GM12864 (cell line): ENCODE measurements at places on chromosomes 16 and 17.

DNA sequence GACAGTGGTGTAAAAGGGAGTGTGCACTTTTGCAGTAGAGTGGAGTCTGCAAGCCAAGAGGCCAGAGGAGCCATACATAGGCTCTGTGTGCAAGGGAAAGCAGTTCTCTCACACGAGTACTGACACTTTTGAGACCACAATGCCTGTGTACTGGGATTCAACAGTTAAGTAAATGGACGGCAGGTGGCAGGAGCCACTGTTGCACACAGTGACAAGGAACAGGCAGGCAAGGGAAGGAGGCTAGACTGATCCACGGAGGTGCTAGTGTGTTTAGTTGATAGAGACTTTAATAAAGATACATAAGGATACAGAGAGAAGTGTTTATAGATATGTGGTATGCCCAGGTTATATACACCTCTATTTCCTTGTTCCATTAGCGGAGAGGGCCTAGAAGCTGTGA lies 67.0 kb downstream of the MPRIP start:
- no peak for DNase-seq

DNA sequence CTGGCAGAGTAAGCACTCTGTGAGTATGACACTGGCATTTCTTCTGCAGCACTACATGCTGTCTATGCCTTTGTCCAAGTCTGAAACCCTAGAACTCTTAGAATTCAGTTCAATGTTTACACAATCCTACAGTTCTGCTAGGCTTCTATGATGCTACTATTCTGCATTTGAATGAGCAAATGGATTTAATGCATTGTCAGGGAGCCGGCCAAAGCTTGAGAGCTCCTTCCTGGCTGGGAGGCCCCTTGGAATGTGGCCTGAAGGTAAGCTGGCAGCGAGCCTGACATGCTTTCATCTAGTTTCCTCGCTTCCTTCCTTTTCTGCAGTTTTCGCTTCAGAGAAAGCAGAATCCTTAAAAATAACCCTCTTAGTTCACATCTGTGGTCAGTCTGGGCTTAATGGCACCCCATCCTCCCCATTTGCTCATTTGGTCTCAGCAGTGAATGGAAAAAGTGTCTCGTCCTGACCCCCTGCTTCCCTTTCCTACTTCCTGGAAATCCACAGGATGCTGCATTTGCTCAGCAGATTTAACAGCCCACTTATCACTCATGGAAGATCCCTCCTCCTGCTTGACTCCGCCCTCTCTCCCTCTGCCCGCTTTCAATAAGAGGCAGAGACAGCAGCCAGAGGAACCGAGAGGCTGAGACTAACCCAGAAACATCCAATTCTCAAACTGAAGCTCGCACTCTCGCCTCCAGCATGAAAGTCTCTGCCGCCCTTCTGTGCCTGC lies at the start of gene CCL2:
Gene CCL2, plus strand, starts transcription at position 635 of the 730 bp plus-strand sequence. Its CDS starts 65 bp downstream, at position 700.
- DNase-seq = no peak

DNA sequence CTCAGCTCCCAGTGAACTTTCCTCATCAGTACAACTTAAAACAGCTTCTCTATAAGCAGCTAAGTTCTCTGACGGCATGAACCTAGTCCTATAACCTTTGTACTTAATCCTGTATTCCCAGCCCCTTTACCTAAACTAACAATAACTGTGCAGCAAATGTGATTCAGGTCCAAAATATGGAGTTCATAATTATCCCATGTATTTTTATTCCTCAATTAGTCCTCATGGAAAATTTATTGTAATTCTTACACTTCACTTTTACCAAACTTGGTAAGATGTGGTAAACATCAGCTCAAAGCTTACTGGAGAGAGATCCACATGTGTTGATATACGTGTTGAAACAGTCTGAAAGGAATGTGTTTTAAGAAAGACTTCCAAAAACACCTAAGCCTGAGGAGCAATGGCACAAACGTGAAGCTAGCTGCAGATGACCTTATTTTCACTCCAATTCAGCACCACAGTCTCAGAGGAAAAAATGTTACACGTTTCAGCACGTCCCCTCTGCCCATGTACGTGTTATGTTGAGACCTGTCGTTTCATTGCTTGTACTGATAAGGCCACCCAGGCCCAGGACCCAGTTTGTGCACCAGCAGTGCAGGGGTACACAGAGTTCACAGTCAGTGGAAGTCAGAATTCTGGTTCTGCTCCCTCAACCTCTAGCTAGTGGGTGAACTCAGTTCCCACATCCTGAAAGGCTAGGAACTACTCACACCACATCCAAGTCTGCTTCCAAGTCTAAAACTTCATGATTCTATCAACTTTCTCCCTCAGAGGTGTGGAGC lies 7.1 kb downstream of the USP31 start:
- no peak for DNase-seq

DNA sequence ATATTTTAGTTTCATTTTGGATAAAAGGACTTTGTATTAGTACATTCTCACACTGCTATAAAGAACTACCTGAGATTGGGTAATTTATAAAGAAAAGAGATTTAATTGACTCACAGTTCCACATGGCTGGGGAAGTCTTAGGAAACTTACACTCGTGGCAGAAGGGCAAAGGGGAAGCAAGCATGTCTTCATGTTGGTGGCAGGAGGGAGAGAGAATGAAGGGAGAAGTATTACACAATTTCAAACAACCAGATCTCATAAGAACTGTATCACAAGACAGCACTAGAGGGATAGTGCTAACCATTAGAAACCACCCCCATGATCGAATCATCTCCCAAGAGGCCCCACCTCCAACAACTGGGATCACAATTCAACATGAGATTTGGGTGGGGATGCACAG lies 142.9 kb downstream of the USP31 start:
- no peak for DNase-seq

DNA sequence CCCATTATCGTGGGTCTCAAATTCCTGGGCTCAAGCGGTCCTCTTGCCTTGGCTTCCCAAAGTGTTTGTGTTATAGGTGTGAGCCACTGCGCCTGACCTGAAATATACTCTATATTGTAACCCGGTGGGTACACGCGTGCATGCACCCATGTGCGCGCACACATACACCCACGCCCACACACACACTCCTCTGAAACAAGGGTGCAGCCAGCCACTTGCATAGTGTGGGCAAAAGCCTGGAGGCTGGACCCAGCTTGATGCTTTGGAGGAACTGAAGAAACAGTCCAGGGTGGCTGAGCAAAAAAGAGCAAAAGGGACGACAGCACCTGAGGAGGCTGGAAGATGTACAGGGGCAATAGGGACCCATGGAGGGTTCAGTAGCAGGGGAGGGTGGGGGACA lies 29.9 kb downstream of the NAGPA start:
- no peak for DNase-seq

- DNase-seq = no peak
Measured at GRCh38 chr17:83194761-83195329, 115.4 kb downstream of the METRNL start.

GRCh38 chr16:88907768-88908167 lies 41.3 kb upstream of the PABPN1L start:
- DNase-seq = no peak

- DNase-seq = no peak
Measured at GRCh38 chr17:30226878-30227277, 8.6 kb downstream of the SLC6A4 start.

DNA sequence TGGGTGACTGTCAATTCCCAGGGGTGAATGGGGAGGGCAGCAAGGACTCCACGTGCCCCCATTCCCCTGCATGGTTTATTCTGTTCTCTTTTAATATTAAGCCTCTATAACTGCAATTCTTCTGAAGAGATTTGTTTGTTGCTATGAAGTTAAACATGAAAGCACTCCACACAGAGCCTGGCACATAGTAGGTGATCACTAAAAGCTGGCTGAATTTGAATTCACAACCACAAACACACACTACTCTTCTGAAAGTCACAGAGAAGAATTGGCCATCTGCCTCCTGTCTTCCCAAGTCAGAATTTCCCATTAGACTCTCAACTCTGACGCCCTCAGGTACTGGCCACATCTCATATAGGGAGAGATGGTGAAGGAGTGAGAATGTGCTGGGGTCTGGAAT lies 55.5 kb downstream of the COG7 start:
- DNase-seq = no peak

DNA sequence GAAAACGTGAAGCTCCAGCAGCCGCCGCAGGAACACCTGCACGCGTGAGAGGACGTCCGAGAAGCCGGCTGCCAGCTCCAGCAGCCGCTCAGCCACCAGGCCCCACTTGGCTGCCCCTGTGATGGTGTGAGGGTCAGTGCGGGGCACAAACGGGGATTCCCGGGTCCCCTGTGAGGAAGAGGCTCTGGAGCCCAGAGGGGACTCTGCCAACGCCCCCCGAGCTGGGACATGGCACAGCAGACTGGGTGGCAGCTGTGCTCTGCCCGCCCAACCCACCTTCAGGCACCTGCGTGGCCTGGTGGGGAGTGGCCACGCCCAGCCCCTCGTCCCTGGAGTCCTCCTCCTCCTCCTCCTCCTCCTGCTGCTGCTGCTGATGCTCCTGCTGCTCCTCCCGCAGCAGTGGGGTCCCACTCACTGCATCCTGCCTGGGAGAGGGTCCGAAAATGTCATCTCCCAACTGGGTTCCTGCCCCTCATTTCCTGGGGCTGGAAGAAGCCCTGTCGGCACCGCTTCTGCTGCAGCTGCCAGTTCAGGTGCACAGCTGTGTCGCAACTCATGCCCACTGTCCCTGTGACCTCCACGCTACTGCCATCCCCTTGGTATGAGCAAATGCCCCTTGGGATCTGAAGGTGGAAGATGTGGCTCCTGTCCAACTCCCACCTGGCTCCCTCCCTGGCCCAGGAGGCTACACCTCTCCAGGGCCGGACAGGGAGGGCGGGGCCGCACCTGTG lies 27.5 kb downstream of the CTU2 start:
- no peak for DNase-seq

GRCh38 chr16:56701534-56701933 lies 19.3 kb downstream of the MT1X start:
- no peak for DNase-seq

DNA sequence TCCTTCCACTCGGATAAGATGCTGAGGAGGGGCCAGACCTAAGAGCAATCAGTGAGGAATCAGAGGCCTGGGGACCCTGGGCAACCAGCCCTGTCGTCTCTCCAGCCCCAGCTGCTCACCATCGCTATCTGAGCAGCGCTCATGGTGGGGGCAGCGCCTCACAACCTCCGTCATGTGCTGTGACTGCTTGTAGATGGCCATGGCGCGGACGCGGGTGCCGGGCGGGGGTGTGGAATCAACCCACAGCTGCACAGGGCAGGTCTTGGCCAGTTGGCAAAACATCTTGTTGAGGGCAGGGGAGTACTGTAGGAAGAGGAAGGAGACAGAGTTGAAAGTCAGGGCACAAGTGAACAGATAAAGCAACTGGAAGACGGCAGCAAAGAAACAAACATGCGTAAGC lies 12.4 kb downstream of the TP53 start:
- no peak for DNase-seq

DNA sequence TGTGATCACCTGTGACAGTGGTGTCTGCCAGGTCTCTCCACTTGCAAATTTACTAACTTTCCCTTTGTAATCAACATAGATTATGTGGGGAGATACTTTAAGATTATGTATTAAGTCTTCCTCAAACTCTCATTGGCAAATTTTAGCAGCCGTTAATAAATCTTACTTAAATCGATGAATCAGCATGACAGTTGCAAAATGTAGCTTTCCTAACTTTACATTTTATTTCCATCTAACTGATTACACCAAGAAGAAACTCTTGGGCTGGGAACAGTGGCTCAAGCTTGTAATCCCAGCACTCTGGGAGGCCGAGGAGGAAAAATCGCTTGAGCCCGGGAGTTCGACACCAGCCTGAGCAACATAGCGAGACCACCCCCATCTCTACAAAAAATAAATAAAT lies 23.3 kb upstream of the CPNE2 start:
- DNase-seq = no peak

GRCh38 chr16:85492295-85492864 lies 120.7 kb upstream of the GSE1 start:
- DNase-seq = no peak

DNA sequence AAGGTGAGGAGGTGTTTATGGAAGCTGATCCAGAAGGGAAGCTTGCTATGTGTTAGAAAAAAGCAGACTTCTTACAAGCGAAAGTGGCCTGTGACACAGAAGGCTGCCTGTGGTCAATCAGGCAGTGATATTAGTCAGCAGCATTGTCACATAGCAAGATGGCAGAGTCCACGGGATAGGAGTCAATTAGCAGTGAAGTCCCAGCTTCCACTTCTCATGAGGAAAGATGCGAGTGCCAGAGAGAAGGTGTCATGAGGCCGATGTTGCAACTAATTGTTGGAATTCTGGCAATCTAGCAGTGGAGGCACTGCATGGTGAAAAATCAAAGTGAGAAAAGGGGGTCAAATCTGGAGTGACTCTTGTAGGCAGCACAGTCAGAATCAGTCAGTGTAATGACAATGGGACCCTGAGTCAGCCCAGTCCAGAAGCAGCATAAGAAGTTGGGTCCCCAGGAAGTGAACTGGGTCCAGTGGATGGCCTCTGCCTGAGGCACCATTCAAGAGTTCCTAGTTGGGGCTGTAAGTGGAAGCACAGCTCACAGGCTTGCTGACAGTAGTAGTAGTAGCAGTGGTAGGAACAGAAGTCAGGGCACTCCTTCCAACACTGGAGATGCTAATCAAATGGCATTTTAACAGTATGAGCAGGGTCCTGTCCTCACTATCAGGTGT lies 85.1 kb downstream of the TNFRSF13B start:
- no peak for DNase-seq

DNA sequence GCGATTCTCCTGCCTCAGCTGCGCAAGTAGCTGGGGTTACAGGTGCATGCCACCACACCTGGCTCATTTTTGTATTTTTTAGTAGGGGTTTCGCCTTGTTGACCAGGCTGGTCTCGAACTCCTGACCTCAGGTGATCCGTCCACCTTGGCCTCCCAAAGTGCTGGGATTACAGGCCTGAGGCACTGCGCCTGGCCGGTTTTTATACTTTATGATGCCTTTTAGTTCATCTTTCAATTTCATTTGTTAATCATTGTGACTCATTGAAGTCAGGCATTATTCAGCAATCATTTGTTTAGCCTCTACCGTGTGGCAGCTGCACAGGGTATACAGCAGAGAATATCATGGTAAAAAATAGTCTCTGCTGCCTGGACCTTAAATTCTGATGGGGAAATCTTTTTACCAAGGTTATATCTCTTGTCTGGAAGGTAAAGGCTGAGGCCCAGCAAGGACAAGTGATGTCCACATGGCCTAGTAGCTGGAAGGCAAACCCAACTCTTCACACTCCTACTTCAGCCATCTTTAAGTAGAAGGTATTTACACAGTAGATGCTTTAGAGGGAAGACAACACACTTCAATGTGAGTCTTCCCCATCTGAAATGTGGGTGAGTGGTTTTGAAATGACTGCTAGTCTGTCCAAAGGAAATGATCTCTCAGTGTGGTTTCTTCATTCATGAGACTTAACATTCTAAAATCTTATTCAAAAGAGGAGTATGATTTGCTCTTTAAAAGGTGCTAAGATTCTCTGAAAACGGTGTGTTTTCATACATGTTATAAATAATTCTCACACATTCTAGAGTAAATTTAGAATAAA lies 2.4 kb downstream of the PRPSAP2 start:
- peak; percentile 75 for DNase-seq

DNA sequence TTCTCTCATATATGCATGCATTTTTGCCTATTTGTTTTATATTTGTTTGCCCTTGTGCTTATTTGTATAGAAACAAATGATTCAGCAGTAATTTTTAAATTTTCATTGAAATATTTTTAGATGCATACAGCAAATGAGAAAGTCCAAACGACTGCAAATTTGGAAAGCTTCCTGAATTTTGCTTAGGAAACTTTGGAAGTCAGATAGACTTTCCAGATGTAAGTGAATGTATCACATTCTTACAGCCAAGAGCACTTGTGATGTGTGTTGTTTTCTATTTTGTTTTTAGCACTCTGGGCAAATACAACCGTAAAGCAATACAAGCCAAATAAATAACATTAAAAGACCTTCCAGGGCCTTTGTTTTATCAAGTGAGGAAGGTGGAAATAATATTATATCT lies 680.8 kb upstream of the CDH8 start:
- no peak for DNase-seq

- no peak for DNase-seq
Measured at GRCh38 chr17:55693254-55694216, 29.1 kb downstream of the TMEM100 start.
